ENCODE measurements at places on chromosomes 13 and 19.

DNA sequence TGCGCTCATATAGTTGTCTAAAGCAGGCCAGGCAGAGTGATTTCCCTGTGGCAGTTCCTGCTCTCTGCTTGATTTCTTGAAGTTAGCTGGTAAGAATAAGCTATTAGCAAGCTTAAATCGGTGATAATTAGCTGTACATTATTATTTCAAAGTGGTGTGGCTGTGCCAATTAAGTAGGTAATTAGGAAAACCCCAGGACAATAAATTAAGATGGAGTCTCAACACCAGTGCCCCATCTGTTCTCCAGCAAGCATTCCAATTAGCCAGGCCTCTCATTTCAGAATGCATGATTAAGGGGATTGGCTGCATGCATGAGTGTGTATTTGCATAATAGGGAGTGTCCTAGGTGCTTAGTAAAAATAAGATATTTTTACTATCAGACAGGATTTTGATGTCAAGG lies 342.3 kb downstream of the GPC5 start:
- DNase-seq: no peak

DNA sequence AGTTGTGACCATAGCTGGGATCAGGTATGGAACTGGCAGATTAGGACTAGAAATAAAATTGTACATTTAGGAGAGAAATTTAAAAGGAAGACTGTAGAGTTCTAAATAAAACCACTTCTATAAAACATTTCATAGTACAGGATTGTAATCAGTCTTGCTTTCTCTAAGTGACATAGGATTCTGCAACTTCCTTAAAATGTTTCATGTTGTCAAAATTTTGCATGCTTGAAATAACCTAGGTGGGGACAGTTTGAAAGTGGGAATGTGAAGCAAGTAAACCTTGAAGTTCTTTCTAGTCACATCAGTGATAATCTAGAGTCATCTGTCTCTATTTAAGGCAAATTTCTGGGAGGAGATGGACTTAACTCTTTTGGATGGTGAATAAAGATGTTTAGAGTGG lies 6.7 kb downstream of the TM9SF2 start:
- peak; percentile 18 for DNase-seq

- no peak for DNase-seq
Measured at GRCh38 chr13:100334214-100334613, 245.3 kb downstream of the PCCA start.

- DNase-seq: no peak
Measured at GRCh38 chr19:13985771-13986347, 20.3 kb downstream of the RFX1 start.

DNA sequence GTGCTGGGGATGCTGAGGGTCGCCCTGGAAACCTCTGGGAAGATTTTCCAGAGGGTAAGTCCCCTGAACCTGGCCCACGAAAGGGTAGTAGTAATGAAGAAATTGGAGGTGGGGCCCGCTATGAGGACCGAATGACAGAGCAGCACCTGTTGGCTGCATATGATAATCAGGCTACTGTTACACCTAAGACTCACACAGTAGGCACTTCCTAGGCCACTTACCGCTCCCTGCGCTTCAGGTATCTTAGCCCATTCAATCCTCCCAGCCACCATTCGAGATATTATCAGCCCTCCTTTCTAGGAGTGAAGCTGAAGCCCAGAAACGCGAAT lies 4.3 kb upstream of the LRFN3 start:
- DNase-seq: no peak

All from suppressor macrophage treated with lipopolysaccharide for 1 hour (primary cell).